ENCODE measurements at places on chromosomes 1 and 21.

DNA sequence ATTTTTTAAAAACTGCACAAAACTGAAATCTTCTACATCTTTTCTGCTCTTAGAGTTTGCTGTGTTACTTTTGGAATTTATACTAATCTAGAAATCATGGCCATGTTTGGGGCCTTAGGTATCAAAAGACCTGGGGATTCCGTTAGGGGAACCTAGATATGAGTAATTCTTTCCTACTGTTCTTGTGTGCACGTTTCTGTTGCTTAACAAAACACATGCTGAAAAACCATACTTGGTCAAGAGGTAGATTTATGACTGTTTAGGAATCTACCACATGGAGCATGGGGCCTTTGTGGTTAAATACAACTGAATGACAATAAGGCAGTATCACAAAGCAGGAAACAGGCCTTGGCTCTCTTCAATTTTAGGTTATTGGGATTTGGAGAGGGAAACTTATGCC lies 291.9 kb upstream of the USP25 start:
- DNase-seq: no peak

GRCh38 chr21:23890652-23891051 lies 1716.6 kb downstream of the MRPL39 start:
- DNase-seq: no peak

DNA sequence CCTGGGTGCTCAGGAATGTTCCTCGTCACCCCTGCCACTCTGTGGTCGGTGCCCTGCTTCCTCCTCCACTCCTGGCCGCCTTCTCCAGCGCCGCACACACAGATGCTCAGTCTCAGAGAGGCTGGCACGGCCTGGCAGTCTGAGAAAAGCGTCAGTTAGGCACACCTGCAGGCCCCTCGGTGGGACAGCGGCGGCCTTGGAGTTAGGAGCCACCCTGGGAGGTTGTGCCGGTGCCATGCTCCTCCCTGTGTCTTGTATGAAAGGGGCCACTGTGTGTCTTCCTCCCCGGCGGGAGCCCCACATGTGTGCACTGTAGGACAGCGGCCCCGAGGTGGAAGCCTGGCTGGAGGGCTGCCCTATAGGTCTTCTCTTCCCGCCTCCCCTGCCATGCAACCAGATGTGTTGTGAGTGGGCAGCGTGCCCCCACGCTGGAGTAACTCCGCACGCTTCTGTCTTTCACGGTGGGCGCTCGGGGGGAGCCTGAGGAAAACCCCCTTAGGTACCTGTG lies 145.2 kb downstream of the PGBD5 start:
- DNase-seq: no peak

DNA sequence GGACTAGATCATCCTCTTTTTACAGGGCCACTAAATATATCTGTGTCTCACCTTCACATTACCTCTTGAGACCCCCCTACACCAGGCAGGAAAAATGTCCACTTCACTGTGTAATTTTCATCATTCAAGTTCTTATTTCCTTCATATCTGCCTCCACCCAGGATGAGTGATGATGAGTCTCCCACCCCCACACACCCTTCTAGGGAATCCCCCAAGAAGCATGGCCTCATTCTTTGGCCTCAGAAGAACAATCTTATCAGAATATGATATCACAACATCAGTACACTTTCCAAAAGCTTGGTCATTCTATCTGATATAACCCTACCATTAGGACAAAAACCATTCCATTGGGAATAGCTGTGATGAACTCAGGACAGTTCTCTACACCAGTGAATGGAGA lies 170.3 kb upstream of the DUSP10 start:
- DNase-seq: peak; percentile 1

DNA sequence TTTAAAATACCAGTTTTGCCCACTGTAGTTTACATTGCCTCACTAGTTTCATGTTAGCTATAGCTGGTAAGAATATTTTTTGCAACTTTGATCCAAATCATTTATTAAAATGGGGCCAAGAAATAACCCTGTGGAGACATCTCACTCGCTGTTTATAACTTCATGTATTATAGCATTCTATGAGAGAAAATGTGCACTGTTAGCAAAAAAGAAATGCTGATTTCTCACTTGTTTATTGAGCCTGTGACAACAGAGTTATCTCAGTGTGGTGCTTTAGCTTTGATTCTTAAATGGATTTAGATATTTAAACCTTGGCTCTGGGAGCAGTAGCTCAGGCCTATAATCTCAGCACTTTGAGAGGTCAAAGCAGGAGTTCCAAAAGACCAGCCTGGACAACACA lies 127.9 kb downstream of the PIK3R3 start:
- DNase-seq: no peak

- DNase-seq: no peak
Observed at GRCh38 chr1:164958982-164959768, 397.3 kb downstream of the LMX1A start.

DNA sequence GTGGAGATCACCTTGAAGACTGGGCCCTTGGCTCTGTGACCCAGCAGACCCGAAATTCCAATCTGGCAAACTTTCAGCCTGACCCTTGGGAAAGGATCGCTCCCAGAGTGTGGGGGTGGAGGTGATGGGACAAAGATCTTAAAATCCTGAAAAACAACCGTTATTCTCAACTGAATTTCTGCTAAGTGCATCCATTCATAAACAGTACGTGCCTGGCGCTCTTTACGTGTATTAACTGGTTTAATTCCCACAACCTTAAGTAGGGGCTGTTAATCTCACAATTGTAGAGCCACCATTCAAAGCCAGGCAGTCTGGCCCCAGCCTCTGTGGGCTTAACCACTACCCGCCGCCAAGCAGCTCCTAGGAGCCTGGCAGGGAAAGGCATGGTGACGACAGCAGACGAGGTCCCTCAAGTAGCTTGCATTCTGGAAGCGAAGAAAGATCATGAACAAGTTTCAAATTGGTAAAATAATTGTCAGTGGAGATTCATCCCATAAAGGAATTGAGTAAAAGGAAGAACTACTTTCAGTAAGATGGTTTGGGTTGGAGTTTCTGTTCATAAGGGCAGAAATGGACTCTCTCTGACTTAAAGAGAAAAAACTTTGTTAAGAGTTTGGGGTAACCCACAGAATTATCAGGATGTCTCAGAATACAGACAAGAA lies 11.4 kb upstream of the RGS16 start:
- DNase-seq: no peak

GRCh38 chr1:47809301-47810084 lies 187.7 kb downstream of the TRABD2B start:
- no peak for DNase-seq

- DNase-seq: no peak
Observed at GRCh38 chr21:32135401-32136363, 143.2 kb downstream of the MIS18A start.

- DNase-seq: no peak
Observed at GRCh38 chr21:19490481-19490880, 1086.9 kb upstream of the TMPRSS15 start.

DNA sequence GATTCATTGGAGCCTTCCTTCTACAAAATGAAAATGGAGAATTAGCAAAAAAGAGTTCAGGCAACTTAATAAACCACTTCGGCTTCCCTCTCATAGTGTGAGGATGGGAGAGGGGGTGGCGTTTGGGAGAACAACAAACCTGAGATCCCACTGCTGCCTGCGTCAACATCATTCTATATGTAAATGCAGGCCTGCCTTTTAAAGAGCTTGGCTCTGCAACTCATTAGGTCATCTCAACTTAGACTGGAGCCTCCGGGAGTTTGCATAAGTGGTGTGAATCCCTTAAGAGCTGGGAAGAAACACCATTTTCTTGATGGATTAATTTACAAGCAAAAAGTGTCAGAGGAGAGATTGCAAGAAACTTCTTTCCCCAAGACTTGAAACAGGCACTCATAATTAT lies 127.6 kb upstream of the DAB1 start:
- DNase-seq: no peak

DNA sequence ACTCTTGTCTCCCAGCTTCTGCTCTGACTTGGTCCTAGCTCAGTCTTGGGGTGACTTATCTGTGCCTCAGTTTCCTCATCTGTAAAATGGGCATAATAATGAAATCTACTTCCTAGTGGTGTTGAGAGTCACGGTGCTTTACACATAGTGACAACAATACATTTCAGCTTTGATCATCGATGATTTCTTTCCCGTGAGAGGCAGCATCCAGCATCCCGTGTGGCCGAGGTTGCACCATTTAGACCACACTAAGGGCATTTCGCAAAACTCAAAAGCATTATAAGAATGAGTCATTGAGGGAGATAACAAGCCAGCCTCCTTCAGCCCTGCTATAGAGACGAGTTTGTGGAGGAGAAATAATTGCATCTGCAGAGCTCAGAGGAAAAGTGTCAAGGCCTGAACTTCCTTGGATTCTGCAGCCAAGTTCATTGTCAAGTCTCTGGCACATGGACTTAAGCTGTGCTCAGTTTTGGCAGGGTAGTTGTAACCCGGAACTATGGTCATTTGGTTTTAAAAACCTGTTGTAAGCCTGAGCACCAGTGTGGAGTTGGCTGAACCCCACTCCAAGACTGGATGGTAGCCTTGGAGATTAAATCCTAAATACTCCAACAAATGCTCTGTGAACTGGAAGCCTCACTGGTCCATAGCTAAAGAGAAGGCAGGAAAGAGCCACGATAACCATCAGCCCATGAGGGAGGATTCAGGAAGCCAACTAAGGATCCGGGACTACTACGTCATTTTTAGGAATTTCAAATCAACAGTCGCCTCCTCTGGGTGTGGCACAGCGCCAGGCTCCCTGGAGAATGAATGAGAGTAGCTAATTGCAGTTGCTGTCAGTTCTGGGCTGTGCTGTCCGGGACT lies 64.2 kb downstream of the TCP10L start:
- DNase-seq: no peak

DNA sequence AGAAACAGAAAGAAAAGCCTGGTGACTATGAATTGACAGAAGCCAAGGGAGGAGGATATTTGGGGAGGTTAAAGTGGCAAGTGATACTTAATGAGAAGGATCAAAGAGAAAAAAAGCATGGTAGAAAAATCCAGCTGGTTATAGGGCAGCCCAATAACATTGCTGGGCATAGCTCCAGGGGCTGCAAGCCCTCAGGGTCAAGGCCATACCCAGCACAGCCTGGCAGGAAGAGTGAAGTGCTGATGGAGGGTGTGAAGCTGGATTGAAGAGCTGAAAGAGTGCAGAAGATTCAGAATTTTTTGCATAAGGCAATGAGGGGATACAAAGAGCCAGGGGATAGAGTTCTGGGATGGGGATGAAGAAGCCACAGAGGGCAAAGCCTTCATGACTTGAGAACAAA lies 8.0 kb upstream of the HSD11B1 start:
- no peak for DNase-seq

DNA sequence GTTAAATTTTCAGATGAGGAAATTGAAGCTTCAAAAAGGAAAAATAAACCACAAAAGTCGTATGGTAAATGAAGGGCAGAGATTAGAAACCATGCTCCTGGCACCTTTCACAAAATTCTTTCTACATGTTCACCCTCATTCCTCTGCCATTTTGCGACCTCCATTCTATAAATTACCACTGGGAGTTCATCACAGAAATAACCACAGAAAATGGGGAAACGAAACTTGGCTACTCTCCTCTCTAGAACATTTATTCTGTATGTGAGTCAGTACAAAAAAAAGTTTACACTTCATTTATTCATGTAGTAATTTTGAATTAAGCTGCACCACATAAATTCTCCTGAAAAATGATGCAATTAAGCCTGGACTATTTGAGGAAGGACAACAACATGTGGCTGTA lies 320.9 kb upstream of the C1orf87 start:
- no peak for DNase-seq

GRCh38 chr1:231357831-231358354 lies 19.8 kb downstream of the SPRTN start:
- DNase-seq: no peak

- no peak for DNase-seq
Observed at GRCh38 chr1:240000634-240001033, 91.0 kb upstream of the FMN2 start.

DNA sequence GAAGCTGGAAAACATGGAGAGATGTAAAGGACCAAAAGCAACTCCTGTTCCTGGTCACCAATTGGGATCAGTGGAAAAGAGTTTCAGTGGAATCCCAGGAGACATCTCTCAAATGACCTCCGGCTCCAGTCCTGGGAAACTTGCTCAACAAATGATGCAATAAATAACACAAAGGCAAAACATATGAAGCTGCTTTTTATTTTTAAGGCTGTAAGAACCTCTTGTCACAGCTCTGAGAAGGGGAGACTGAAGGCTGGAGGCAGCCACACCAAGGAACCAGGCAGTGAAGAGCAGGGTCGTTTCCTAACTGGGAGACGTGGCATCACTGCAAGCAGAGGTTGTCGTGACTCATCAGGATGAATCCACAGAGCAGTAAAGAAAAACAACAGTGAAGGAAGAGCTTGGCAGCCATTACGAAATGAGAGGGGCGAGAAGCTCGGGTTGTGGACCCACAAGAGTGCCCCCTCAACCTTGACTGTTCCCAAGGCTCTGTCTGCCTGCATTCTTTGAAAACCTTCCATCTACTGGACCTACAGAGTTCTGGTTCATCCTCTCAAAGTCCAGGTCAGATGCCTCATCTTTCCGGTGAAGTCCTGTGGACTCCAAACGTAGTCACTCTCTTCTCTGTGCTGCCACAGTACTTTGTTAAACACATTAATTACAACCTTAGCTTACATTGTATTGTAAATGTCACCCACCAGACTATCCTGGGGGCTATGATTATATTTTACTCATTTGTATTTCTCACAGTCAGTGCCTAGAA lies 32.1 kb downstream of the JAK1 start:
- DNase-seq: no peak

GRCh38 chr1:227912866-227913265 lies 34.9 kb downstream of the WNT9A start:
- no peak for DNase-seq

- no peak for DNase-seq
Observed at GRCh38 chr1:242197907-242198820, 199.3 kb upstream of the MAP1LC3C start.

DNA sequence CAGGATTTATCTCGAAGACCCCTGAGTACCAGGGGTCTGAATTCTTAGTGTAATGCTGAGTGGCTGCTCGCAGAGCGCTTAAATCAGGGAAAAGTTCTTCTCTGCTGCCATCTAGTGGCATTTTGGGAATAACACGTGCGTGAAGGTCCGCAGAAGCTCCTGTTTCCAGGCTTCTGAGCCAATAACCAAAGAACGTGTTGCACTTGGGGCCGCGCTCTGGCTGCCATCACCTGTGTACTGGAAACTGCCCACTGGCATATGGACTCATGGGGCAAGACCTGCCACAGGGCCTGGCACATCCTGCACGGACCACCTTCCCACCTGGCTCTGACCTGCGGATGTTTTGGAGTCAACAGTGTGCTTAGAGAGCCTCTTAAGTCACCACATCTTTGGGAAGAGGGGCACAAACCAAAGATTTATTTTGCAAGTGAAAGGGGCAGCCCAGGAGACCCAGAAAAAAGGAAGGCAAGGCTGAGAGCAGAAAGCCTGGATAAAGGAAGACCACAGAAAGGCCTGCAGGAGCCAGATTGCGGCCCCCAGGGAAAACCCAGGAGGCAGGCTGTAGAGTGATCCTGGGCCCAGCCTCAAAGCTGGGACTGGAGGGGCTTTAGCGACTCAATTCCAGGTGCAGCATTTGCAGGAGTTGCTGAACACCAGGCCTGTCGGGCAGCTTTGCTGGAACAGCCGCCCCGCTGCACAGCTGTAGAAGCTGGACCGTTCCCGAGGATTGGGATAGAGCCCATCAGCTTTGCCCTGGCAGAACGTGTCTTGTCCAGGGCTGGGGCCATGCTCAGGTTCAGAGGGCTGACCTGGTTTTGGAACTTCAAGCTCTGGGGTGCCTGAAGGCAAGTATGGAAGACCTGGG lies 13.0 kb downstream of the CHIT1 start:
- peak; percentile 45 for DNase-seq
